ENCODE measurements at places on chromosomes 13 and 19. TPM values are rescaled to one million over a fixed set of nuclear protein-coding genes. Genes with fewer than 3 reads are reported as not detected.

APOC4 gene
- total RNA-seq = not detected

NPAS1 gene
- not detected for total RNA-seq

GRCh38 chr13:108775597-108775996, 146.2 kb downstream of the MYO16 start:
- DNase-seq = no peak

DNA sequence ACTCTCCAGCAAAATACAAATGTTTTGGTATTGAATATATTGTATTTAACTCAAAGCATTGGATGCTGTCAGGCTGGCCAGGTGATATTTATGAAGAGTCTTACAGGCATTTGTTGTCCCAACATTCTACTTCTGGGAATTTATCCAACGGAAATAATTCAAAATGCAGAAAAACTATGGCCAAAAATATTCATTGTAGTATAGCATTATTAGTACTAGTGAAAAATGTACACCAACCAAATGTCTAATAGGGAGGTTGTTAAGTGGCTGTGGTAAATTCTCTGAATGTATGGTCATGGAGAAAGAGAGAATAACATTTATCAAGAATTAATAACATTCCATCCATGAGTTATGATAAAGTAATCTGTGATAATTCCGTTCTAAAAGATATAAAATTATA, 38.6 kb upstream of the GAS6 start:
- DNase-seq = no peak

DNA sequence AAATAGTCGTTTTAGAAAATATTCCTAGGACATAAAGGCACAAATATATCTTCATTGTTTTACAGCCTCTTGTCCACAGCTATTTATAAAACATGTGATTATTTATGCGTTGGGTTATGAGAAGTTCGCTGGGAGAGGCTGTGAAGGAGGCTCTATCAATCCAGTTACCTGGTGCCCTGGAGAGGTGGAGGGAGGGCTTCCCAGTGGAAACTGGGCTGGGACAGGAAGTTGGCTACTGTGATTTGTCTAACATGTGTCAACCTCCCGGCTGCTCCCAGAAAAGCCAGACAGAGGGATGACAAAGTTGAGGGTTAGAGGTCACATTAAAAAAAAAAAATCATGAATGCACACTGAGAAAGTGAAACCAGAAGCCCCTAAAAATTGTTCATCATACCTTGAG, 346.5 kb downstream of the ZNF536 start:
- DNase-seq = peak; percentile 18

GRCh38 chr19:55188625-55189024, 8.5 kb upstream of the SYT5 start:
- DNase-seq = peak; percentile 45

DNA sequence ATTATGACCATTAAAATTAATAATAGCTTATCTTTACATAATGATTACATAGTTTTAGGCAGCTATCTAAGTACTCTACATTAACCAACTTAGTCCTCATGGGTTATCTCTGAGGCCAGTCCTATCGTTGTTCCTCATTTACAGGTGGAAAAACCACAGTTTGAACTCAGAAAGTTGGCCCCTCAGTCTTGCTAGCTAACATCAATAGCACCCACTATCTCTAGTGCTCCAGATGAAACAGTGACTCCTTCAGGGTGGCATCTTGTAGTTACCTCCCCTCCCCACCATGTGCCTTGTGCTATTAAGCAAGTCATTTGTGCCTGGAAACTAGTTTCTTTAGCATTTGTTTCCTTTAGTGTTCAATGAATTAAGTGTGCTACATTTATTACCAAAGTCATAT, 1086.7 kb downstream of the EFNB2 start:
- DNase-seq = no peak

DNA sequence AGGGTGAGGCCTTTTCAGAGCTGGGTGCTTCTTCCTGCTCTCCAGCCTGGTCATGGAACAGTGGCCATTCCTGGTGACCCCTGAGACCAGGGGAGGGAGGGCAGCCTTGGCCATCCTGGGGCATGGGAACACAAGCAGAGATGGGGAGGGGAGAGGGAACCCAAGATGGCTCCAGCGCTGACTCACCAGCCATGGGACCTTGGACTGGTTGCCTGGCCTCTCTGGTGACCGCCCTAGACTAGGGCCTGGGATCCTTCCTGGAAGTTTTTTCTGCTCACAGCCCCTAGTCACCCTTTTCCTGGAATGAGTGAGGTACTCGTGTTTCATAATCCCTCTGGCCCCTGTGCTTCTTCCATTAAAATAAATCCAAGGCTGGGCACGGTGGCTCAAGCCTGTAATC, 3.3 kb upstream of the OPA3 start:
- no peak for DNase-seq
